B cell (primary cell): ENCODE measurements at places on chromosomes 1 and 21.

- DNase-seq: peak; percentile 69
Measured at GRCh38 chr1:19240673-19241538, 10.4 kb downstream of the EMC1 start.

DNA sequence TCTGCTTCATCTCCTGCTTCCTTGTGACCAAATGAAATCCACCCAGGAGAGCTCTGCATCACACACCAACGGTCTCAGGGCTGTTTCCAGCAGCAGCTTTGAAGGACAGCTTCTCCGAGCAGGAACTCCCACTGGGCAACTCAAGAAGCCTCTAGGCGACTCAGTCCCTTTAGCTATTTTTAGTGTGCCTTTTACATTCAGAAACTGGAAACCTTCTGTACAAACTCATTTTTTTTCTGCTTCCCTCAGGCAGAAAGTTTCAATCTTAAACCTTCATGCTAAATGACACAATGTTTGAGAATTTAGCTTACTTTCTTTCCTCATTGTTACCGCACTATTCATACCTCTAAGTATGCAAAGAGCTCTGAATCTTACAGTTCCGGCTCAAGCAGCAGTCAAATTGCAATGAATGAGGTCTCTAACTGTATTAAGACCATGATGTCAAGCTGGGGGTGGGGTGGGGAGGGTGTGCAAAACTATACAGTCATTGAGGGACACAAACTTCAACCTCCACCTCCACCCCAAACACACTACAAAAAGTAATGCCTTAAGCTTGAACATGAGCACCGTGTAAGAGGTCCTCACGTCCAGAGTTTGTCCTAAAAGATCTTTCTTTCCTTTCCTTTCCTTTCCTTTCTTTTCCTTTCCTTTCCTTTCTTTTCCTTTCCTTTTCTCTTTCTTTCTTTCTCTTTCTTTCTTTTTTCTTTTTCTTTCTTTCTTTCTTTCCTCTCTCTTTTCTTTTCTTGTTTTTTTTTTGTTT lies 16.4 kb upstream of the TARBP1 start:
- DNase-seq: no peak

GRCh38 chr1:24317956-24318614 lies 1.1 kb upstream of the GRHL3 start:
- no peak for DNase-seq

- DNase-seq: no peak
Measured at GRCh38 chr1:150558303-150558704, 9.1 kb downstream of the ADAMTSL4 start.

GRCh38 chr1:161071886-161072371 lies 2.2 kb upstream of the ARHGAP30 start:
- DNase-seq: peak; percentile 71

DNA sequence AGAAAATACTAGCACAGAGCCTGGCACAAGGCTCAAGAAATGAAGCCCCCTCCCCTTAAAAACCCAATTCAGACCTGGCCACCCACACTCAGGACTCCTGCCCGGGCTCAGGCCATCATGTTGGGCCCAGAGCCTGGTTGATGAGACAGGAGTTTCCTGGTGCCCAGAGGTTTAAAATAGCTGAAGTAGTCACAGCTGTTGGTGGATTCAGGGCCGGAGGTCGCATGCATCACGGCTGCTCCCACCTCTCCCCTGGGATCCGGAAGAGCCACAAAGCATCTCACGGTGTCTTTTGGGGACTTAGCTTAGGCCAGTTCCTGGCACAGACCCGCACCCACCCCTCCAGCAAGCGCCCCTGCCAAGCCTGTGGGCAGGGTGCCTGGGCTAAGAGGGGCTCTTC lies 2.6 kb upstream of the PADI2 start:
- DNase-seq: no peak
